ENCODE measurements at places on chromosomes 4 and X.

- DNase-seq = no peak
These were observed 108.2 kb upstream of the GPR34 start for GRCh38 chrX:41580423-41581064.

GRCh38 chr4:168451331-168451730 lies 29.0 kb downstream of the DDX60L start:
- DNase-seq = no peak

DNA sequence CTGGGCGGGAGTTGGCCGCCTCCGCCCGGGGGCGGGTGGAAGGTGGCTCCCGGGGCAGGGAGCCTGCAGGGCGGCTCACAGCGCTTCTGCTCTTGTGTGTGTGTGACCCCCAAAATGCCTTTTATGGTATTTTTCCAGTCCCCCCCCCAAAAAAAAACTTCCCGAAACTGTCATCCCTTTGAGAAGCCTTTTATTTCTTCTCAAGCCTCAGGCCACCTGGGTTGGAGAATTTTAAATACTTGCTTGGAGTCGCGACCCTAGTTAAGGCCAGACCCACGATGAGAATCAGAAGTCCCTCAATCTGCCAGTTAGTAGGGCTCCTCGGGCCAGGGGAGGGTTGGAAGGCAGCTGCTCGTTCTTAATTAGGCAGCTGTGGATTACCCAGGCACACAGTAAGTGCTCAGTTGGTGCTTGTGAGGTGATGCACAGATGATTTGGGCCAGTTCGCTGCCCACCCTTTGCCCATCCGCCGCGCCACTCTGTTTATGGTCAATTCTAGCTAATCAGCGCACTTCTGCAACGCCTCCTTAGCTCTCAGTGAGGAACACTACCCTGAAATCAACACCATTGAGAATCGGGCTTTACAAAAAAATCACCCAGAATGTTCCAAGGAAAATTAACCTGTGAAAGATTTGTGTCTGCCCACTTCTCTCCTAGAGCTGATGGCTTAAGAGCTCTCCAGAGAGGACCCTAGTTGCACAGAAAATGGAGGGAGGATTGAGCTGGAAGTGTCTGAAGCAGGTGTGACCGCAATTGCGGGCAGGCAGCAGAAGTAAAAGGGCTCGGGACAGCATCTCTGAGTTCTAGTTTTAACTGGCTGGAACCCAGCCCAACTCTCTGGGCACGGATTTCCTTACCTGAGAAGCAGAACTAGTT lies 648 bp upstream of the SCD5 start:
- no peak for DNase-seq

- DNase-seq = no peak
These were observed 543.1 kb upstream of the ADGRL3 start for GRCh38 chr4:60657041-60657440.
